ENCODE measurements at places on chromosomes 7 and 10.

DNA sequence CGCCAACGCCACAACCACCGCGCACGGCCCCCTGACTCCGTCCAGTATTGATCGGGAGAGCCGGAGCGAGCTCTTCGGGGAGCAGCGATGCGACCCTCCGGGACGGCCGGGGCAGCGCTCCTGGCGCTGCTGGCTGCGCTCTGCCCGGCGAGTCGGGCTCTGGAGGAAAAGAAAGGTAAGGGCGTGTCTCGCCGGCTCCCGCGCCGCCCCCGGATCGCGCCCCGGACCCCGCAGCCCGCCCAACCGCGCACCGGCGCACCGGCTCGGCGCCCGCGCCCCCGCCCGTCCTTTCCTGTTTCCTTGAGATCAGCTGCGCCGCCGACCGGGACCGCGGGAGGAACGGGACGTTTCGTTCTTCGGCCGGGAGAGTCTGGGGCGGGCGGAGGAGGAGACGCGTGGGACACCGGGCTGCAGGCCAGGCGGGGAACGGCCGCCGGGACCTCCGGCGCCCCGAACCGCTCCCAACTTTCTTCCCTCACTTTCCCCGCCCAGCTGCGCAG, 424 bp downstream of the EGFR start:
- no peak for DNase-seq

- no peak for DNase-seq
Measured at GRCh38 chr7:94059746-94060145, 55.6 kb upstream of the BET1 start.

DNA sequence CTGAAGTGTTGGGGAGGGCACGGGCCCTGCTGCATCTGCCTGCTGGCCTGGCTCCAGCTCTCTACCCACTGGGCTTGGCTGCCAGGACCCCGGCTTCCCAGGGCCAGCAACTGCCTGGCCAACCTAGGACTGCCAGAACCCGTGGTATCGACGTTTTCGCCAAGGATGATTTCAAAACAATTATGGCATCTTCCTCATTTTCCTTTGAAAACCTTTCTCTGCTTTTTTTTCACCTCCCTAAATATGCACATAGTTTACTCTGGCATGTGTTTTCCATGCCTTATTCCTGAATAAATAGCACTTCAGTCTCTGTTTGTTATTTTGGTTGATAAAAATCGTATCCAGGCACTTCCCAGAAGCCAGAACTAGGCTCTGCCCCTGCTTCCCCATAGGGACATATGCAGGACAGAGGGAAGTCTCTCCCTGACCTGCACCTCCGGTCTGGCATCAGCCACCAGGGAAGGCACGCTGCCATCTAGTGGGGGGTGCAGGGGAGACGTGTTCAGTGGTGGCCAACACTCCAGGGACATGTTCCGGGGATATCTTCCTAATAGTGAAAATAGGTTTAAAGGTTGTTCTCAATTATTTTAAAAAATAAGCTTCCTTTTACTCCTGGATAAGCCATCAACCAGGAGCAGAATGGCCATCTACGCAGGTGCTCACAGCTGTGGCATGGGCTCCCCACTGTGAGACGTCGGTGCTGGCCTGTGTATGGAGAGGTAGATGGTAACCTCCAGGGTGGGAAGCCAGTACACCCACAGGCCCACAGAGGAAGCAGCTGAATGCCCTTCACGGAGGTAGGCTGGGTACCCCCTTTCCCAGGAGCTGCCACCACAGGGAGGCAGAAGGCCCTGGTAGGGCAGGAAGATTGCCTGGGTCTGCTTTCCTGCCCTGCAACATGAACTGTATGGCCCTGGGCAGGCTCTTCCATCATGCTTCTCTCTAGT, 30.7 kb upstream of the ANTXRL start:
- peak; percentile 32 for DNase-seq

DNA sequence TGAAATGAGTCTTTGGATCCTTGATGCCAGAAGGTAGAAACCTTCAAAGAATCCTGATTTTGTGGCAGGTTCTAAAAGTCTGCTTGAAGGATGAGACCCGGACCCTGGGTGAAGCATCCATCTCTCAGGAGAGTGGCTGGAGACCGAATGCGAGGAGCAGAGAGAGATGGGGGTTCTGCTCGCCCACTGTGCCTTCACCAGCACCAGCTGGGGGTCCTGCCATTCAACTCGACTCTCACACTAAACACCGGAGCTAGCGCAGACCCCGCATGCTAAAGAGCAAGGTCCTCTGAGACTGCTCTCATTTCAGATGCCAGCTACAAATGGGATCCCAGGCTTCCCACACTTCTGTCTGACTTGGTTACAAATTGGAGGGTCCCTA, 218.4 kb downstream of the GLRX3 start:
- no peak for DNase-seq

GRCh38 chr10:21807180-21807579, 196.3 kb downstream of the DNAJC1 start:
- DNase-seq: no peak

Data from activated T-cell treated with anti-CD3 and anti-CD28 coated beads for 4 hours (primary cell).